Hippocampal formation (tissue), 2 donors: ENCODE measurements at places on chromosomes 6 and 20.

GRCh38 chr20:61055180-61056010, 196.7 kb upstream of the CDH4 start:
- DNase-seq = no peak

DNA sequence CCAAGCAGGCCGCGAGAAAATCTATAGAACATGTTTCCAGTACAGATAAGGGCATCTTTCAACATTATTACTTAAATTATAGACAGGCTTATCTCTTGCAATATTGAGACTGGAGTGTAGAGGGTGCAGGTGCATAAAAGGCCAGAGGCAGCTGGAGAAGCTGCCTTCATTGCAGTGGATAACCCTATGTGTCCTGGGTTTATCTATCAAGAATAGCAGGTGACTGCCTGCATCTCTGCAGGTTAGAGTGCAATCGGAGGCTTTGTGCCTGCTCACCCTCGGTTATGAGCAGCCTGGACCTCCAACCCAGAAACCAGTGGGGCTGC, 28.7 kb upstream of the ECI2 start:
- DNase-seq = no peak

- no peak for DNase-seq
Observed at GRCh38 chr6:154852687-154853086, 119.5 kb downstream of the SCAF8 start.

GRCh38 chr6:109372130-109372529, 10.1 kb downstream of the CD164 start:
- no peak for DNase-seq

DNA sequence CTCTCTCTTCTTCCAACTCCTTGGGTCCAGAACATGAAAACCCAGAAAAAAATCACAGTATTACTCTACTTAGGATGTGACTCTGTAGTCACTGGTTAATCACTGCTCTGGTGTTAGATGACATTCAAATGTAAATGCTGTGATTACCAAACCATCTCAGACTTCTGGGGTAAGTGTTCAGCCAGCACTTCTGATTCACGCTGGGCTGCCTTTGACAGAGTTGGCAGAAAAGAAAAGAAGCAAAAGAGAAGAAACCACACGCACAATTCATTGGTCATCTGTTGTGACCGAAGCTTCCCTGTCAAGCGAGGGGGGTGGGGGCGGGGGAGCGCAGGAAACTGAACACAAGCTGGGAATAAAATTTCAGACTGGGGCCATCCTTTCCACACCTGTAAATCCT, 82.7 kb downstream of the PSMG4 start:
- no peak for DNase-seq

DNA sequence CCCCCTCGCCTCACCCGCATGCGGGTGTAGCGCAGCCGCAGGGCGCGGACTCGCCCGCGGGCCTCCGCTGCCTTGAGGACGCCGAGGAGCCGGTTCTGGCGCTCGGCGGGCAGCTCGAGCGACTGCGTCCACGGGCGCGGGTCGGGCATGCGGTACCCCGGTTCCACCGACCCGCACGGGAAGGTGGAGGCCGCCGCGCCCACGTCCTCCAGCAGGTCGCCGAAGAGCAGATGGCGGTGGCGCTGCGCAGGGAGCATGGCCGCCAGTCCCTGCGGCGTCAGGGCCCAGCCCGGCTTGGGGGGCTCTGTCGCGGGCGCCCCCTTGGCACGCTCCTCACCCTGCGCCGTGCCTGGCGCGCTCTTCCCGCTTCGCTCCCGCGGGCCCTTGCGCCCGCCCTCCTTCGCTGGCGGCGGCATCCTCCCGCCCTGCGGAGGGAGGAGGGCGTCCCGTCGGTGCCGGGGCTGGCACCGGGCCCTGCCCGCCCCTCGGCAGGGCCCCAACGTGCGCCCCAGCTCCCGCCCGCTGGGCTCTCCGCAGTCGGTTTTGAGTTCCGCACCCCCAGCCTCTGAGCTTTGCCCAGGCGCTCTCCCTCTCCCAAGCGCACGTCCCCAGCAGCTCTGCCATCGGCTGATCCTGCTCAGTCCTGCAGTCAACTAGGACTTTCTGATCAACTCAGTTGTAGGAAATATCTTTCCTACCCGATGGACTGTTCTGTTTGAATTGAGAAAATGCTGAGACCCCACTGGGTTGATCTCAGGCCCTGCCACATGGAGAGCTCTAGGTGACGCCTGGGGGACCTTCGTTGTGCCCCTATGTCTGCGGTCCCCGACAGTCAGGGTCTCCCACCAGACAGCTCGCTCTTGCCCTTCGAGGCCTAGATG, at the start of gene LKAAEAR1:
LKAAEAR1 (minus strand) TSS at position 595 of the 881 bp plus-strand sequence; CDS start at position 416, 179 bp downstream.
- DNase-seq = no peak

GRCh38 chr6:85402922-85403321, 47.0 kb upstream of the NT5E start:
- no peak for DNase-seq

GRCh38 chr20:25865715-25866656, 169.3 kb upstream of the ZNF337 start:
- peak; percentile 79 for DNase-seq

DNA sequence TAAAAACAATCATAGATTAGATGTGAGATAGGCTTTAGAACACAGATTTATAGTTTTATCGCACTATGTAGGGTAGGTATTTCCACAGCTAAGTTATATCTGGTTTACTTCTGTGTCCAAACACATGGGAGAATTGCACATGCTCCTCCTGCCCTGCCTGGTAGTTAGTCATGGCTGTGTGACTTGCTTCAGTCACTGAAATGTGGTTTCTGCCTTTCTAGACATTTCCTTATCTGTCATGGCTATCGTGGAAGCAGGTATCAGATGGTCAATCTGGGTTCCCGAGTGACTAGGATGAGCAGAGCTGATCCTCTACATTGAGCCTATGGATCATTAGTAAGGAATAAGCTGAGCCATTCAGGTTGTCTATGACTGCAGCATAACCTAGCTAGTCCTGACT, 117.8 kb upstream of the GMDS start:
- no peak for DNase-seq

DNA sequence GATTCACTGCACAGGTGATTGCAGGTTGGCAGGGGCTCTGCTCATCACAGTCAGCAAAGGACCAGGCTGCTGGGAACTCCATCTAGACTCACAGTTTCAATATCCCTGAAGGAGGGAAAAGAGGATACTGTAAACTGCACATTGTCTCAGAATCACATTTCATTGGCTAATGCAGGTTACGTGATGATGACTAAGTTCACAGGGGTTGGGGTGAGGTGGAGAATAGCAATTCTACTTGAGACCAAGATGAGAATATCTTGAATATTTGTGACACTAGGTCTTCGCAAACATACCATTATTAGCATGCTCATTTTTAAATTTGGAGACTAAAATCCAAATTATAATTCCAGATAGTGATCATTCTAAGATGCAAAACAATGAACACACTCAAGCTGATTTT, 208.5 kb upstream of the CITED2 start:
- DNase-seq = no peak

- DNase-seq = no peak
Observed at GRCh38 chr6:81863123-81863522, 110.6 kb upstream of the TENT5A start.

DNA sequence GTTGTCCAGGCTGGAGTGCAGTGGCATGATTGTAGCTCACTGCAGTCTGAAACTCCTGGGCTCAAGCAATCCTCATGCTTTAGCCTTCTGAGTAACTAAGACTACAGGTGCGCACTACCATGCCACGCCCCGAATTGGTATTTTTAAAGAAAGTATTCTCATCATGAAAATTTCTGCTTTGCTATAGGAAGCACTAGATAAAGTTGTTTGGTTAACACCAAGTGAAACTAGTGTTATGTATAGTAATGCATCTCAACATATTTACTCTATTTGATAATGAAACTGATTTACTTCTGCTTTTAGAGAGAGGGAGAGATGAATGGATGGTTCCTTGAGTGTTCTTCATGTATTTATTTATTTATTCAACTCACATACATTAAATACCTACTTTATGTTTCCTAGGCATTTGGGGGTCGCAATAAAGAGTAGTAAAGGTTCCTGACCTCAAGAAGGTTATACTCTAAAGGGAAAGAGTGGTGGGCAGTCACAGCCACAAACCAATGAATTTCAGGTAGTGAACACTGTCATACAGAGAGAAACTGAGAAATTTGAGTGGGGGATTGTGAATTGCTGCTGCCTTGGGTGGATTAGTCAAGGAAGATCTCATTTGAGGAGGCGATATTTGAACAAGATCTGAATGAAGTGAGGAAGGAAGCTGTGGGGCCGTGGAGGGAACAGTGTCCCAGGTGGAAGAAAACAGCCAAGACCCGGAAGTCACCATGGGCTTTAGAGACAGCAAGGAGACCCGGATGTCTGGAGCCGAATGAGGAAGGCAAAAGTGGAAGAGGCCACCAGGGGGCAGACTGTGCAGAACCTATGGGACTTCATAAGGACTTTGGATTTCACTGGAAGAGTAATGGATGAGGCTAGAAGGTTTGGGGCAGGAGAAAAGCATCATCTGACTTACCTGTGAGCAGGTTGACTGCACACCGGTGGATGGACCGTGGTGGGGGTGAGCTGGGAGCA, 185.6 kb downstream of the TSHZ2 start:
- DNase-seq = no peak

- no peak for DNase-seq
Observed at GRCh38 chr6:71977884-71978283, 91.5 kb downstream of the RIMS1 start.

DNA sequence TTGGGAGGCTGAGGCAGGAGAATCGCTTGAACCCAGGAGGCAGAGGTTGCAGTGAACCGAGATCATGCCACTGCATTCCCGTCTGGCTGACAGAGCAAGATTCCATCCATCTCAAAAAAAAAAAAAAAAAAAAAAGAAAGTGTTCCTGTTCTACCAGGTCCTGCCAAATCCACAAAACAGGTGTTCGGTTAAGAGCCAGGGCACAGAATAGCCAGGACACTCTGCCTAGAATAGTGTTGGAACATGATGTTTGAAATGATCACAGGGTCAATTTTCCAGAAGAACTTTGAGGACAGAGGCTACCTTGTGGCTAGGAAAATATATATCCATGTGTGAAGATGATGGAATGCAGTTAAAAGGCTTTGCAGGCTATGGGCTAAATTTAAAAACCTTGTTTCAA, 63.6 kb upstream of the TRAF3IP2 start:
- DNase-seq = no peak

DNA sequence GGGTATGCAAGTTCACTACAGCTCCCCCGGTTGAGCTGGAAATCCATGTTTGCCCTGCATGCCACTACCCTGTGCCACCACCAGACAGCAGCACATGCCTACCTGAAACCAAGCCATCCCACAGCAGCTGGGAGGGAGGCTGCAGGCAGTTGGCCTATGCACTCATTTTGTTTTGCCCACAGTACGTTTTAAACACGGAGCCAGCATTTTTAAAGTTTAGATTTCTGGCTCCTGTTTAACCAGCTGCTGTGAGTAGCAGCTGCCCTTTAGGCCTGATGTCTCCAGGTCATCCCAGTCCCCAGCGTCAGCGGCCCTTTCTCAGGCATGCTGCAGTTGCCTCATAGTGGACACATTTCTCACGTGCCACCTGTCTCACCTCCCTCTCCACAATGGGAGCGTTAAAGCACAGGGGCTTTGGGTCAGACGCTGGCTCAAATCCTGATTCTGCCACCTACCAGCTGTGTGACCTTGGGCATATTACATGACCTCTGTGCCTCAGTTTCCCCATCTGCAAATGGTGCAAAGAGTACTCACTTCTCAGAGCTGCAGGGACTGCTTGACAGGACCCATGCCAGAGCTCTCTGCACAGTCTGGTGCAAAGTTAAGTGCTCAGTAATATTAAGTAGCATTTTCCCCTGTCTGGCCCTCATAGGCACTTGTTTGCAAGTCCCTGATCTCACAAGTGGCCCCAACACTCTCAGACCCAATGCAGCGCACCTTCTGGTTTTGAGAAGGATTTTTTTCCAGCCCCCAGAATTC, 8.2 kb upstream of the UBE2V1 start:
- peak; percentile 60 for DNase-seq

- DNase-seq = no peak
Observed at GRCh38 chr6:150531957-150532356, 67.7 kb upstream of the PLEKHG1 start.

DNA sequence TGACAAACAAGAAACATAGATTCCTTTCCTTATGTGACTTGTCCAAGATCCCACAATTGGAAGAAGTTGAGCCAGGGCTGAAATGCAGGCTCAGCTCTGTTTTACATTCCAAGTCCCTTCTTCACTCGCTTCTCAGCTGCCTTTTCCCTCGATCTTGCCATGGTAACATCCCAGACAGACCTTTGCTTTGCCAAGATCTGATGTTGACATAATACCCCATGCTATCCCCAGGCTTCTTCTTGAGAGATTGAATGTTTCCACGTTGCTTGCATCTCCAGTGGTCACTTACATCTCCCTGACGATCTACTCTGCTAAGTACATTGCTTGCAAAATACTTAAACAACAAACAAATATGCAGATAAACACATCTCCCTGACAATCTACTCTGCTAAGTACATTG, 63.5 kb downstream of the TBXT start:
- DNase-seq = no peak

DNA sequence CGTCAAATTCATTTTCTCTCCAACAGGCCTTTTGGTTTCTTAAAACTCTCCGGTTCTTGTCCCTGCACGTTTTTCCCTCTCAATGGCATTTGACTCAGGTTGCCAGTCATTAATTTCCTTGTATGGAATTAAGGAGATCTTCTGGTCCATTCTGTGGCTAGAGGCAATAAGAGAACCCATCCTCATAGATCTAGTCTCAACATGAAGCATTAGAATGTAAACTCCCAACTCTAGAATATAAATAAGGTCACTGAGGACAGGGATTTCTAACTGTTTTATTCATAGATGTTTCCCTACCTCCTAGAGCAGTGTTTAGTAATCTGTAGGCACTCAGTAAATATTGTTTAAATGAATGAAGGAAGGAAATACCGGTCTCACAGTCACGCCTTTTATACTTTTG, 185.2 kb upstream of the FLRT3 start:
- no peak for DNase-seq

DNA sequence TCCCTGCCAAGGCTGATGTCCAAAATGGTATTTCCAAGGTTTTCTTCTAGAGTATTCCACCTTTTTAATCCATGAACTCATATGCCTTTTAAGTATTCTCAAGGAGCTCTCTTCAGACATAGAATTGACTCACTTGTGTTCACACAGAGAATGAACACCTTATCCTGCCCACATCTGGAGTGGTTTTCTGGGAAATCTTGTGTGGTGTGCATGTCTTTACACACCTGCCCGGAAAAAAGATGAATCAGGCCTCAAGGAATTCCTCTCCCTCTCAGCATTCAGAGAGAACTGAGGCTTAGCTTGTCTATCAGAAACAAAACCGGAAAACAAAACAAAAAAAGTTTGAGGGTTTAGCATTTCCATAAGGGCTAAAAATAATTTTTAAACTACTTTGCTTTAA, 148.8 kb downstream of the TFAP2A start:
- no peak for DNase-seq
